ENCODE measurements at places on chromosomes 5 and 9.
A peak's percentile ranks its signal among the peaks of the same experiment; 100 is the strongest.

DNA sequence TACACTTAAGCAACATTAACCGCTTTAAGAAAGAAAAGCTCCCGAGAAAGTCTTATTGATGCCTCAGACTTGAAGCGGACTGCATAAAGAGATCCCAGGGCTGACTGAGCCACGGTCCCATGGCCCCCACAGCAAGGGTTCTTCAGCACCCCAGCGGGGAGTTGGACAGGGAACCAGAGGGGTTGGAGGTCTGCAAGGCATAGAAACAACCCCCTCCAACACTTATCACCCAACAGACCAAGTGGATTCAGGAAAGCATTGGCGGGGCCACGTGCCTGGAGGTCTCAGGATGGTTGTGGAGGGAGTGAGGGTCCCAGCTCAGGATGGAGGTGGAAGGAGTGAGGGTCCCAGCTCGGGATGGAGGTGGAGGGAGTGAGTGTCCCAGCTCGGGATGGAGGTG lies 143.7 kb upstream of the IRX2 start:
- no peak for DNase-seq

GRCh38 chr5:178106556-178107239 lies 6.6 kb upstream of the N4BP3 start:
- DNase-seq = no peak

DNA sequence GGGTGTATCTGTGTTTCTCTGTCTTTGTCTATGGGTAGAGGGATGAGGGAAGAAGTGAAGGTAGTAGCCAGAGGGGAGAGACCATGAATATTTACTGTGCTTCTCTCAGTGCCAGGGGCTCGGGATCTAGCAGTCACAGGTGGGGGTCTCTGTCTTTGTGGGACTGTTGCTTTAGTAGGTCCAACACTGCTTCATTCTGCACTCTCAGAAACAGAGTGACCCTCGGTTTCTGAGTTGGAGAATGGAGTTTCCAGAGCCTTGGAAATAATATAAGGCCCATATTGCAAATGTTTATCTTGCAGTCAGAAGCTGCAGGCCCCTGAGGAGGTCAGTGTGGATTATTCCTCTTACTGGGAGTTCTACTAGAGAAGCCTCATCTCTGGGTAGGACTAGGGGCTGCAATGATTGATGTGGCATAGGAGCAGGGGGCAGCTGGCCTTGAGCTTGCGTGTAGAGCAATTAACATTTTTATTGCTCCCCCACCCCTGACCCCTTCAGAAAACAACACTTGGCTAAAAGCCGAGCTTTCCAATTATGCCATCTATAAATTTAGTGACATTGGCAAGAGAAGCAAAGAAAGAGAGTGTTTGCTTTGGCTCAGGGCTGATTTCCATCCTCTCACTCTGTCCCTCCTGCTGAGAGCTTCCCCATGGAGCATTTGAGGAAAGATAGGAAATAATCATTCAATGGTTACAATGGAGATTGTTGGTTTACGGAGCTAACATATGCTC lies 55.0 kb upstream of the TRPC7 start:
- no peak for DNase-seq

DNA sequence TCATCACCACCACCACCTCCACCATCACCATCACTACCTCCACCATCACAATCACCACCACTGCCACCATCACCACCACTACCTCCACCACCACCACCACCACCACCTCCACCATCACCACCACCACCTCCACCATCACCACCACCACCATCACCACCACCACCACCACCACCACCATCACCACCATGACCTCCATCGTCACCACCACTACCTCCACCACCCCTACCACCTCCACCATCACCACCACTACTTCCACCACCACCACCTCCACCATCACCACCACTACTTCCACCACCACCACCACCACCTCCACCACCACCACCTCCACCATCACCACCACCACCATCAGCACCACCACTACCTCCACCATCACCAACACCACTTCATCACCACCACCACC lies 23.5 kb upstream of the ADCY2 start:
- no peak for DNase-seq

DNA sequence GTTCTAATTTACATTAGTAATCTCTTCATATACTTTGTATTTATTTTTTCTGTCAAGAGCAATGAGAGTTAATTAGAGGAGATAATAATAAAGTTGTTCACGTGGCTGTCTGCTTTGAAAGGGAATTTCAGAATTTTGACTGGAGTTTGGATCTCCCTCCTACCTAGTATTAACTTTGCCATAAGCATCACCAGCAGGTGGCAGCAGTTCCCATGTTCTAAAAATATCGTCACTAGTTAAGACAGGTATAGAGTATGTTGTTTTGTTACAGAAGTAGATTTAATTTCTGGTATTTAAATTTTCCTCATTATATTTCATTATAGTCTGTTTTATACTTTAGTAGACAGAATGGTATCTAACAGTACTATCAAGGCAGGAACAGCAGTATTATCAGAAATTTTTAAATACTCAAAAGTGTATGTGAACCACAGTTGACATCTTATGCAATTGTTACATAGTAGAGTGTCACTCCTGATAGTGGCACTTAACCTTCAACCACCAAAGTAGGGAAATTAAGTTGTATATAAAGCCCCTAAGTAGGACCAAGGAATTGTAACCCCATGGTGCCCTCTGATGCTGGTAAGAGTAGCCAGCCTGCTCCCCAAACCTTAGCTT lies 20.4 kb downstream of the GNPDA1 start:
- peak; percentile 41 for DNase-seq

GRCh38 chr9:116686693-116687073 lies 422 bp upstream of the TRIM32 start:
- DNase-seq = no peak

GRCh38 chr5:120456006-120456405 lies 8.1 kb upstream of the PRR16 start:
- DNase-seq = no peak

DNA sequence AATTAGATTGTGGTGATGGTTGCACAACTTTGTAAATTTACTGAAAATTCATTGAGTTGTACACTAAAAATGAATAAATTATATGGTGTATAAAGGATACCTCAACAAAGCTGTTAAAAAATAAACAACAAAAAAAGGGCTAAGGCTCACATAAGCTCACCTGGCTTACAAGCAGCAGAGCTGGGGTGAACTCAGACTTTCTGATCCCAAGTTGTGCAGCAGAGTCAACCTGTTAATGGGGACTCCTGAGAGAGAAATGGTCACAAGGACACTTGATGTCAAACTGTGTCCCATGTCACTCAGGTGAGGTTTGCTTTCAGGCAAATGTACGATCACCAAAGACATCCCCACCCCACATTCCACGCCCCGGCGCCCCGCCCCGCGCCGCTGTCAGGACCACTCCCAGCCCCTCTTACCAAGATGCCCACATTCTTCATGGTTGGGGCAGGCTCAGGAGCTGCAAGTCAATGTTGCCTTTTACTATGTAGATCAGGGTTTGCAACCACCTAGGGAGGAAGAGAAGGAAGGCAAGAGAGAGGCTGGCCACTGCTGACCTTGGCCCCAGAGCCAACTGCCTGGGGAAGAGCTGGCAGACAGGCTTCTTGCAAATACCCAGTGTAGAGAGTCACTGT lies 22.4 kb upstream of the SLC36A1 start:
- no peak for DNase-seq

DNA sequence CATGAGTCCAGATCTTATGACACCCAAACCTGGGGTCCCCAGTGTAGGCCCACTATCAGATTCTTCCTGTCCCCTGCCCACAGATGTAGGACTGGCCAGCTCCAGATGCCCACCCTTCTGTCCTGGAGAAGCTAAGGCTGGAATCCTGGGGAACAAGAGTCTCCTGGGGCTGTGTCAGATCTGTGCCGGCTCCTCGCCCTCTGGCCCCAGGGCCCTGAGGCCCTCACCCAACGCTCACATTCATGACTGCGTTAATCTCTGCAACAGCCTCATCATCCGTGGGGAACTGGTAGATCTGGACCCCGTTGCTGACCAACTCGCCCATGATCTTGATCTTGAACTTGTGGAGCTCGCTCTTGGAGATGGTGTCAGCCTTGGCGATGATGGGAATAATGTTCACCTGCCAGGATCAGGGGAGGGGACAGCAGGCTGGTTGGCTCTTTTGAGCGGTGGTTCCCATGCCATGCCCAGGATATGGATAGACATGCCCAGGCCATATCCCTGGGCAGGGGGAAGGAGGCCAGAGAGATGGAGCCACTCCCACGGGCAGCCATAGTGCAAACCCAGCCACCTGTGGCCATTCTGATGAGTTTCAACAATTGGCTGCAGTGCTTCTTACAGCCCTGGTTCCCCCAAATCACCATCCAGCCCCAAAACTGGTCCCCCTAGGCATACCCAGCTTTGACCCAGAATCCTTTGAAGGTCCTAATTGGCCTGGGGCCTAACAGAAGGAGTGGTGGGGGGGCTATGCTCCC lies 14.6 kb downstream of the SEPTIN8 start:
- DNase-seq = no peak

DNA sequence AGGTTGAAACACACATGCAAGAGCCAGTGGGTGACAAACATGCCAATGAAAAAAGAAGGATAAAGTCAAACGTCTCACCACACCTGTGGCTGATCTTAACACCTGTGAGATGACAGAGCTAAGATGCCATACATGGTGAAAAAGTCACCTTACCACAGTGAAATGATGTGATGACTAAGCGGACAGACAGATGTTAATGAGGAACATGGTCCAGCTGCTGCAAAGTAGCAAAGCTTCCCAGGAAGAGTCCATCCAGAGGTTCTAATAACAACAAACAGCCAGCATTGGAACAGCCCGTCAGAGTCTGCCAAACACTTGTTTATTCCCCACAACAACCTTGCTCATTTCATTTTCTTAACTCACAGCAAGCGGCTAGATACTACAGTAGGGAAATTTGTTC lies 1.9 kb downstream of the KIAA1191 start:
- DNase-seq = no peak

- no peak for DNase-seq
Measured at GRCh38 chr5:54001976-54002775, 308.2 kb downstream of the ARL15 start.

DNA sequence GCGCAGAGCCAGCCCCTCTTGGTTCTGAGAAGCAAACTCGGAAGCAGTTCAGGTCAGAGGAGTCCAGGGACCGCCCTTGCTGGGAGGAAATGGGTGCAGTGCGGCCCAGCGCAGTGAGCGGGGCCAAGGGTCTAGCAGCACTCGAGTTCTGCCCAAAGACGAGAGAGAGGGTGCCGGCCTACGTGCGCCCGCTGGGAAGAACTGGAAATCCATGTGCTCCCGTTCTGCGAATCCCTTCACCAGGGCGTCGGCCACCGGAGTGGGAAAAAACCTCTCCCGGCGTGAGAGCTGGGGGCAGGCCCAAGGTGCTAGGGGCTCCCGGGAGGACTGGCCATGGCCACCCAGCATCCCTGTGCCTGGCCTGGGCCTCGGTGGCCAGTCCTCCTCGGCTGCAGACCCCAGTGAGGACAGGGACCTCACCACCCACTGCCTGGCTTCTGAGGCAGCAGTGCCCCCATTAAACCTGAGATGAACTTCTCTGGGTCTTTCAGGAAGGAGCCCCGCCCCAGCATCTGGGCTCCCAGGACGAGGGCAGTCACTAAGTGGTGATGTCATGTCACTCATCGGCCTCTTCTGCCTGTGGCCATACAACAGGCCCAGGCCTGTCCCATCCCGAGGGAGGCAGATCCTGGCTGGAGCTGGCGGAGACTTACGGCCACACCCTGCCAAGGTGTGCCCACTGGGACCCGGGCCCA lies 10.6 kb downstream of the TMEM250 start:
- peak; percentile 71 for DNase-seq

GRCh38 chr9:137458194-137459151 lies 661 bp downstream of the NSMF start:
- DNase-seq = peak; percentile 52

DNA sequence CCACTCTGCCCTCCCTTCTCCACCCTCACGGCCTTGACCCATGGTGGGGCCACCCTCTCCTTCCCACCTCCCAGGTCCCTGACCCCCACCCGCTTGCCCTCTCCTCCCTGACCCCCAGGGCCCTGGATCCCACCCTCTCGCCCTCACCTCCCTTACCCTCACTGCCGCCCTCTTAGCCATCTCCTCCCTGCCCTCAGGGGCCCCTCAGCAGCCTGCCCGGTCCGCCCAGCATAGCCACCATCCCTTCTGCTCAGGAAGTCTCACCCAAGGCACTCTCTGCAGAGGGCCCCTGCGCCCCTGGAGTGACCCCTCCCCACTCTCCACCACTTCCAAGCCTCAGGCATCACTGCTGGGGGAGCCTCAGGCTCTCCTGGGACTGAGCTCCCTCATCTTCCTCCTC lies 66.3 kb downstream of the MRPL36 start:
- no peak for DNase-seq

DNA sequence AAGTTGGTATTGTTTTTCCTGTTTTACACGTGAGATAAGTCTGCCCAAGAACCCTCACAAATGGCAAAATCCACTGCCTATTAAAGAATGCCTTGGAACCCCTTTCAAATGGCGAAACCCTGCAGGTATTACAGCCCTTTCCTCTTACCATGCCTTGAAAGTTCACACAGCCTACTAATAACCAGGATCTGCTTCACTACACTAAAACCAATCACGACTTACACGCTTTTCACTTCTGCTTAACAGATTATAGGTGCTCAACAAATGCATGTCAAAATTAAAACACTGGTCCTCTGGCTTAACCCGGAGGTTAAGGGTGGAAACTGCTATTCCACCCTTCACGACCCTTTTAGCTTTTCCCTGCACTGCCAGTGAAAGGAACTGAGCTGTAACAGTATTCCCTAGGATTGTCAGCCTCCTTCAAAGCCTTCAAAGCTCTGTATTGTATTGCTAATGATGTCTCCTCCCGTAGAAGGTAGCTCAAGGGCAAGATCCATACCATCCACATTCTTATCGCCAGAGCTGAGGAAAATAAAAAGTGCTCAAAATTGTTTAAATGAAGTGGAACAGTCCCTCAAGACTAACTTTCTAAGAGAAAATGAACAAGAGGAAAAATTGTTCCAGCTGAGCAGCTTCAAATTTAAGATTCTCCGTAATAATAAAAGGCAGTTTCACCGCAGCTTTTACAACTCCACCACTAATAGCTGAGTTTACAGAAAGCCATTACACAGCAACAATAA lies 997 bp downstream of the AUH start:
- no peak for DNase-seq

DNA sequence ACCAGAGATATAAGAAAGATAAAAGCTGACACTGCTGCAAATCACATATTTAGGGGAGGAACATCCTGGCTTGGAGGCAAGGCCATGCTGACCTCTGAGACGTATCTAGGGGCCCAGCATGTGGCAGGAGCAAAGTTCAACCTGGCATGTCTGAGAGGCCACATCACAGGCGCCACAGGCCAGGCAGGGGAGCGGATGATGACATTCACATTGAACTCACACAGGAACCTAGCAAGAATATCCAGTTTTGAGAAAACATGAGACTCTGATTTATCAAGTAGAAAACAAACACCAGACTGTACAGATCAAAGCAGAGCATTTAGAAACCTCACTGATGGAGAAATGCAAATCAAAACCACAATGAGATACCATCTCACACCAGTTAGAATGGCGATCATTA lies 64.2 kb upstream of the STK32A start:
- no peak for DNase-seq

DNA sequence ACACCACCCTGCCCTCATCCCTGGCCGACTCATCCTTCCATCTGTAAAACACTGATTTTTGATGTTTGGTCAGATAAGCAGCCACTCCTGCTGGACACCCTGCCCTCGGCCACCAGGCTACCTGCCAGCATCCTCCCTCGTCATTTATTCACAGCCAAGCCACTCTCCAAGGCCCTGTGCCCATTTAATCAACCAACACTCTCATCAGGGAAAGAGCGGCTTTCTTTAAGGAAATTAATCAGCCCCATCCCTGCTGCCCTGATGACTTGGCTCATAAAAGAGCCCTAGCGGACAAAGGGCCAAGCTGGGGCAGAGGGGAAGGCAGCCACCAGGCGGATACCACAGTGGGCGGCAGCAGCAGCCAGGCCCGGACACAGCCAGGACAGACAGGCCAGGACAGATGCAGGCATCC lies 52.4 kb downstream of the GOLM1 start:
- DNase-seq = no peak
